ENCODE measurements at places on chromosomes 11 and 22.

GRCh38 chr22:39230261-39231196 lies 14.3 kb downstream of the PDGFB start:
- no peak for DNase-seq

GRCh38 chr22:36079041-36079440 lies 50.4 kb upstream of the RBFOX2 start:
- DNase-seq = no peak

GRCh38 chr11:115557681-115558080 lies 53.5 kb upstream of the CADM1 start:
- DNase-seq = no peak

DNA sequence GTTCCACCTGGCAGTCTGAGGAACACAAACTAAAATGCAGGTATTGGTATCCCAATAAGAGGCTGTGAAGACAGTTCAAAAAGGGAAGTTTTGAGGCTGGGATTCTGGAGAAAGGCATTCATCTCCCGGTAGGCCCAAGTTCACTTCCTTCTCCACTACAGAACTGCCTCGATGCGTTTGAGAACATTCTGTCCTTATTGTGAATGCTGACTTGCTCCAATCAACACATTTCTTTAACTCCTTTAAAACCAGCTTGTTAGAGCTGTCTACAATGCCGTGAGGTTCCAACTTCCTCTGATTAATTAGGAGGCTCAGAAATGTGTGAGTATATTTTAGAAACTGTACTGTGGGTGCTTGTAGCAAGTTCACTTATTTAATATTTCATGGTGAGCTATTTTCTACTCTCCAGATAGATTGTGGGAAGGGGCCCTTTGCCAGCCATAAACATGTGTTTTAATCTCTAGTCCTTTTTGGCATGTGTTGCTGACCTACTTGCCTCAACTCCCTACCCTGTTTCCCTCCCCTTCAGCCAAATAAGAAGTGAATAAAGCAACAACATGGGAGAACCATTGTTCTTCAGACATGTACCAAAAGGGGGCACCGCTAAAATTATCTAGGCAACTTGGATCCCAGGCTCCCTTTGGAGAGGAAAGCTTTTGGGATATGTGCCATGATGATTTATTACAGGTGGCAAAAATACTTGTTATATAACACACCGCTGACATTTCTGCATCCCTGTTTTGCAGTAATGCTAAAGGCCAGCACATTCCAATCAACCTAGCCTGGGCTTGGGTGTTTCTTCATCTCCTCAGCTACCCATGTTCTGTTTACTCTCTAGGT lies 245.6 kb downstream of the BLID start:
- no peak for DNase-seq

GRCh38 chr11:123083623-123084029 lies 21.7 kb upstream of the HSPA8 start:
- peak; percentile 40 for DNase-seq

GRCh38 chr11:24793479-24793878 lies 296.6 kb downstream of the LUZP2 start:
- no peak for DNase-seq

- no peak for DNase-seq
These were observed 90.6 kb upstream of the AKIP1 start for GRCh38 chr11:8820401-8820800.

- no peak for DNase-seq
These were observed 31.1 kb downstream of the SMCO4 start for GRCh38 chr11:93512073-93512475.

GRCh38 chr11:2419638-2420501 lies 19.3 kb downstream of the TSSC4 start:
- DNase-seq = no peak

GRCh38 chr11:28690746-28691145 lies 582.6 kb downstream of the METTL15 start:
- no peak for DNase-seq

DNA sequence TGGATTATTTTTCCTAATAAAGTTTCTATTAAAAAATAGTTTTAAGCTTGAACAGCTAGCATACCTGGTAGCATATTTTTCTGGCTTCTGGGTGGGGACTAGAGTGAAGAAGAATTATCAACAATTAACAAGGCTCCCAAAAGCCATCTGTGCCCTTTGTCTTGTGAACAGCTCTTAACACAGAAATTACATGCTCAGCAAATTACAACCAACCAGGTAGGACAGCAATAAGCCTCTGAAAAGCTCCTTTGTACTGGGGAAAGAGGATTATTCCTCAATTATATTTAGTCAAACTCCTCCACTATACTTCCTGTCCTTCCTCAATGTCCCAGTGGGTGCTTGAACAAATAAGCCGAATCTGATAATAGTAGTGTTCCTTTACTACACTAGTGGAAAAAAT lies 162.8 kb downstream of the RAB38 start:
- DNase-seq = no peak

DNA sequence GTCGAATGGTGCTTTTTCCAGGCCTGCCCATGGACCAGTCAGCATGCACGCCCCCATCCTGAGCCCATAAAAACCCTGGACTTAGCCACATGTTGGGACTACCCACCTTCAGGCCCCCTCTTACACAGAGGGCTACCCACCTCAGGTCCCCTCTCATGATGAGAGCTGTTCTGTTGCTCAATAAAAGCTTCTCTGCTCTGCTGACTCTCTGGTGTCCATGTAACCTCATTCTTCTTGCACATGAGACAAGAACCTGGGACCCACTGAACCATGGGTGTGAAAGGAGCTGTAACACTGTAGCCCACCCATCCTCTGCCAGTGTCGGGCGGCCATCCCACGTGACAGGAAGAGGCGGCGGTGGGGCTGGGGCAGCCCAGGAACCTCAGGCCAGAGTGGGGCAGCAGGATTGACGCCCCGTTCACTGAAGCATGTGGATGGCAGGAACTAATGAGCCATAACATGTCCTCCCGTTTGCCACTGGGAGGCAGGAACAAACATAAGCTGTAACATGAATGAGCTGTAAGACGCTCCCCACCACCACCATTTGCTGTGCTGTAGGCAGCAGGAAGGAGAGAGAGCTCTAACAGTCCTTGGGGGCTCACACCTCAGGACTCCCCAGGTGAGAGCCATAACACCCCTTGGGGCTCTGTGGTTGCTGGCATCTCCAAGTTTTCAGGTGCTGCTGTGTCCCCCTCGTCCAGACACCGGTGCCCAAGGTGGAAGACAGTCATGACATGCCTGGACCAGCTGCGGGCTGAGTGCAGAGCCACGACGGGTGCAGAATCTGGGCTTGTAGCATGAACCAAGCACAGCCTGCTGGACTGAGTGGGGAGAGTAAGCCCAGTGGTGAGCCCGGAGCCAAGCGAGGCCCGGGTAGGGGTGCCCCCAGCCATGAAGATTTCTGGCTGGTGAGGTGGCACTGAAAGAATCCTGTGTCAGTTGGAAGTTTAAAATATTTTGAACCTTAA lies 69.4 kb downstream of the MCHR1 start:
- no peak for DNase-seq

- DNase-seq = no peak
These were observed 152.4 kb downstream of the DSCAML1 start for GRCh38 chr11:117644403-117645155.

- DNase-seq = no peak
These were observed 76.2 kb upstream of the VPREB1 start for GRCh38 chr22:22168190-22168940.

DNA sequence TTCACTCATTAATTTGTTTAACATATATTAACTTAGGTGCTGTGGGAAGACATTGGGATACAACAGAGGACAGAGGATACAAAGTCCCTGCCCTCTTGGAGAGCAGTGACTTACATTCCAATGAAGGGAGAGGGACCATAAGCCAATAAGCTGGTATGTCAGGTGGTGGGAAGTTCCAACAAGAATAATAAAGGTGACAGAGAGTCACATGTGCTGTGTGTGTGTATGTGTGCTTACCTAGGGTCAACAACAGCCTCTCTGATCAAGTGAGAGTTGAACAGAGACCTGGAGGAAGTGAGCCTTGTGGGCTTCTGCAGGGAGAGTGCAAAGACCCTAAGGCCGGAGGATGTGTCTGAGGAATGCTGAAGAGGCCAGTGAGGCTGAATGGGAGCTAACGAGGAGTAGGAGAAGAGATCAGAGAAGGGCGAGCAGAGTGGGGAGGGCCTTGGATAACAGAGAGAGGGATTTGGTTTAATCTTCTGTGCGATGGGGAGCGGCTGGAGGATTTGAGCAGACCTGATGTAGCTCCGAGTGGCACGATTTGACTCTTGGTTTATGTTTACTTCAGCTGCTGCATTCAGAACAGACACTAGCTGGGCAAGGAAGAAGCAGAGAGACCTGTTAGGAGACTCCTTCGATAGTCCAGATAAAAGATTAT lies 35.3 kb downstream of the MAP6 start:
- no peak for DNase-seq

DNA sequence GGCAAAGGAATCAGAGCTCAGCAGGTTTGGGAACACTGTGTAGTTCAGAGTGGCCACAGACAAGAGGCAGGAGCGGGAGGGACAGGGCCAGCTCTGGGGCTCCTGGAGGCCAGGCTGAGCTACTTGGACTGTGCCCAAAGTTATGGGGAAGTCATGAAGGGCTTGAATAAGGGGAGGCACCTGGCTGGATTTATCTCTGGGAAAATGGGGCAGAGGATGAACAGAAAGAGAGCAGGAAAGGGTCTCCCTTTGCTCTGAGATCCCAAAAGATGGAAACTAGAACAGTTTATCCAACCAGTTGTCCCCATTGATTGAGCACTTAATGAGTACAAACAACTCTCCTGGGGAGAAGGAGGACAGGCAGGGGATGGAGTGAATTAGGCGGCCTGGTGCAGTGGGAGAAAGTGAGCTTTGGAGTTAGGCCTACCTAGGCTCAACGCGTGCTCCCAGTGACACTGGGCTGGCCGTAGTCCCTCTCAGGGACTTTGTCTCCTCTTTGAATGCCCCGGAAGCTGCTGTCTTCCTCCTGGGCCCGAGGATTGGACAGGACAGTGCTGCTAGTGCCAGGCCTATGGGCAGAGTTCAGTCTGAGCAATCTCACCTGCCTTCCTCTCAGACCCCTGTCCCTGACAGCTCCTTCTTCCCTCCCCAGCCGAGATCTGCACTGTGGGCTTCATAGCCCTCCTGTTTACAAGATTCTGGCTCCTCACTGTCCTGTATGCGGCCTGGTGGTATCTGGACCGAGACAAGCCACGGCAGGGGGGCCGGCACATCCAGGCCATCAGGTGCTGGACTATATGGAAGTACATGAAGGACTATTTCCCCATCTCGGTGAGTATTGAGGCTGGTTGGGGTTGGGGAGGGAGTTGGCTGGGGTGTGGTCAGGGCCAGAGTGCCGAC lies 2.0 kb downstream of the MOGAT2 start:
- DNase-seq = no peak

DNA sequence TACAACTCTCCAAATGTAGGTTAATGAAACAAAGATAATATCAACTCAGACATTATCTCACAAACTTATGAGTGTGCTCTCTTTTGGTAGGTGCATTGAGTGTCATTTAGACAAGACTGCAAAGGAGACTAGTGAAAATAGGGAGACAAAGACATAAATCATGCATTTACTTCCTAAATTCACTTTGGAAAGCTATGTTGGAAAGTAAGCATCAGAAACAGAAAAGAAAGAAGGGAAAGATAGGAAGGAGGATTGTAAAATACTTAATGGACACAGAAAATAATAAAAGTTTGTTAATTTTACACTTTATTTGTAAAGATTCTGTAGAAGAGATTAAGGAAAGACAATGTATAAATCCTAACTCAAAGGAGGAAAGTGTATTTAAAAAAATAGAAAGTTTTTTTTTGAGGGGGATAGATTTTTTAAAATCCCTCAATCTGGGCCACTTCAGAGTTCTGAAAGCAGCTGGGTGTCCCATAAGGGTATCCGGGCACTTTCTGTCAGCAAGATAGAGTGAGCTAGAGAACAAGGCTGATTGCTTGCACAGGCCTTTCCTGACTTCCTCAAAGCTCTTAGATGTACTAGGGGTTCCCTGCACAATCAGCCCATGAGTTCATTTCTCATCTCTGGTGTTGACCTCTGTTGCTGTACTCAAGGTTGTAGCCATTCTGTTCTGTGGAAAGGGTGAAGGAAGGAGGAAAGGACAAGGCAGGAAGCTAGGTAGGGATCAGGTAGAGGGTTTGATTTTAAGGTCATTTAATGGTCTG lies 22.4 kb upstream of the RDX start:
- no peak for DNase-seq

DNA sequence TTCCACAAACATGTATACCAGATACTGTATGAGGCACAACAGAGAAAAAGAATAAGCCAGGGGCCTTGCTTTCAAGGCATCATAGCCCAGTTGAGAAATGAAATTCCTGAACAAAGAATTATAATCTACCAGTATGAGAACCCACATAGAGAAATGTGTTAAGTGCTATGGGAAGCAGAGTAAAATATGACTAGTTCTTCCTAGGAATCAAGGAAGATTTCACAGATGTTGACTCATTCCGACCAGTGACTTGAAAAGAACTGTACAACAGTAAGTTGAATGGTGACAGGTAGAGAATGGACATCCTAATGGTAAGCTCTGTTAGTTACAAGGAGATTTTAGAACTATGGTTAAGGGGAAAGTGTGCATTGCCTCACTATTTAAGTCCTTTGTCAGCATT lies 102.6 kb downstream of the TRIM44 start:
- no peak for DNase-seq

- DNase-seq = no peak
These were observed 47.6 kb downstream of the LMO2 start for GRCh38 chr11:33844236-33844635.

DNA sequence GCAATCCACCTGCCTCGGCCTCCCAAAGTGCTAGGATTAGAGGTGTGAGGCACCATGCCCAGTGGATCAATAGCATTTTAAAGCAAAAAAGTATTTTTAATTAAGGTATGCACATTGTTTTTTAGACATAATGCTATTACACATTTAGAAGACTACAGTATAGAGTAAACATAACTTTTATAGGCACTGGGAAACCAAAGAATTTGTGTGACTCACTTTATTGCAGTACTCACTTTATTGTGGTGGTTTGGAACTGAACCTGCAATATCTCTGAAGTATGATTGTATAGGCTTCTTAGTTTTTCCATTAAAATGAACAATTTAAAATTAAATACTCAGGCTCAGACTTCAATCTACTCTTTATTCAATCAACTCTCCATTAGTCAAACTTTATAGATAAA lies 17.5 kb upstream of the CD3E start:
- DNase-seq = no peak

GRCh38 chr22:45872659-45873263 lies 104.2 kb downstream of the WNT7B start:
- no peak for DNase-seq

- no peak for DNase-seq
These were observed 3.7 kb upstream of the FLRT1 start for GRCh38 chr11:64032050-64032449.

- no peak for DNase-seq
These were observed 100.7 kb downstream of the FAR1 start for GRCh38 chr11:13769188-13769587.

GRCh38 chr11:18618342-18619025 lies 15.7 kb downstream of the SPTY2D1 start:
- DNase-seq = no peak

DNA sequence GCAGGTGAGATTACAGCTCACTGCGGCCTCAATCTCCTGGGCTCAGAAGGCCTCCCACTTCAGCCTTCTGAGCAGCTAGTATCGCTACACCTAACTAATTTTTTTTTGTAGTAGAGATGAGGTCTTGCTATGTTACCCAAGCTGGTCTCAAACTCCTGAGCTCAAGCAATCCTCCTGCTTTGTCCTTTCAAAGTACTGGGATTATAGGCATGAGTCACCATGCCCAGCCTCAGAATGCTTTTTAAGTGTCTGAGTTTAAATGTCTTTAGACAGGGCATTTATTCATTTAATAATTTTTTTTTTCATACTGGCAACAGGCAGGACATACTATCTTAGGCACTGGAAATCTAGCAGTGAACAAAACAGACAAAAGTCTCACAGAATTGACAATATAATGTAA lies 27.7 kb downstream of the LRP4 start:
- DNase-seq = no peak

- no peak for DNase-seq
These were observed 72.8 kb downstream of the LRRC32 start for GRCh38 chr11:76597533-76598425.

Measured in stimulated activated CD8-positive, alpha-beta memory T cell treated with anti-CD3 and anti-CD28 coated beads, Interleukin-7, amount 100 ng/mL, for 48 hours (primary cell).